ENCODE measurements at places on chromosomes 6 and 20.

DNA sequence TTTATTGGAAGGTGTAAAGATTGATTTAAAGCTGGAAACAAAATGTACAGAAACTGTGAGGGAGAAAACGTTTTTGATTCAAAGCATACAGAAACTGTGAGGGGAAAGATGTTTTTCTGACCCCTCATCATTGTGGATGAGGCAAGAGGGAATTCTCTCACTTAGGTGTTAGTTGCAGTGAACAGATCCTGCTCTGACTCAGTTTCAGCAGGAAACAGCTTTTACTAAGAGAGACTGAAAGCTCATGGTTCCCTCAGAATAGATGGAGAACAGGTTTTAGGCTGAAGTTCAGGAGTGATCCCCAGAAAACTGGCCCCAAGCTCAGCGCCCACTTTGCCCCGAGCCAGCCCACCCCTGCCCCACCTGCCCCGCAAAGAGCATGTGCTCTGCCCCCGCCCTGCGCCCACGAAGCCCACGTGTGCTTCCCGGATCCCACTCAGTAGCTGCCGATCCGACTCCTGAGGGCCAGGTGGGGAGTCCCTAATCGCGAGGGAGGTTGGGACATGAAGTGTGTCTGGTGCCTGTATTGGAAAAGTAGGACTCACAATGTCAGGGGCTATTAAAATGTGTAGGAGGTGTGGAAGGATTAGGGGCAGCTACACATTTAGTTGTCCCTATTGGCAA, 41.2 kb downstream of the DUSP22 start:
- no peak for DNase-seq

DNA sequence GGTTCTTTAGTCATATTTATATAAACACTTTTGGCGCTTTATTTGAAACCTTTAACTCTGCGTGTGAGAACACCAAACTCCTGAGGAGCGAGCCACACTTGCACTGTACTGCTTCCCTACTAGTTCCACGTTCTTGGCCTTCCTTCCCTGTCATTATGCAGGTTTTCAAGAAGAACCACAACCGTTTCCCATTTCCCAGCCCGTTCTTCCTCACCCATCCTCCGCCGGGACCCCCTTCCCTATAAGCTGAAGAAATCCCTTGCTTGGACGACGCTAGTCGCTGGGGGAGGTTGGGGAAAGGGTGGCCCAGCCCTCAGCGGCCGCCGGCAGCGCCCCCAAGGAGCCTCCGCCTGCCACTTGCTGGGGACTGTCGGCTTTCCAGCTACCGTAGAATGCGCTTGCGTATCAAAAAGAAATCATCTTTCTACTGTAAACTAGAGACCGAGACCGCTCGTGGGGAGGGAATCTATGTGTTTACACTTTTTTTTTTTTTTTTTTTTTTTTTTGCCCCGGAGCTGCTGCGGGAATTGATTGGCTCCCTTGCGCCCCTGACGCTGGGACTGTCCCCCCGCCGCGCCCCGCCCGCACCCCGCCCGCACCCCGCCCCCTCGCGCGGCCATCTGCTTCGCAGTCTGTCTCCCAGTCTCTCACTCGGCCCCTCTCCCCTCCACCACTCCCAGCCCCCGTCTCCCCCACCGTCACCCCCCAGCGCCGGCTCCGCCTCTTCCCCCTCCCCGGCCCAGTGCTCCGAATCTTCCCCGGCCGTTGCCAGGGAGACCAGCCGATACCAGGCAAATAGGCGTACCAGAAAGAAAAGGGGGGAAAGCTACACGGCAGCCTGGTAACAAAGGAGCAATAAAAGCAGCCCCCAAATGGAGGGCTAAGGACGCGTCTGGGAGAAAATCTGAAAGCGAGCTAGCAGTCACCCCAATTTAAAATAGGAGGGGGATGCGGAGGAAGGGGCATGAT, 2.3 kb upstream of the MARCKS start:
- DNase-seq, result no peak

DNA sequence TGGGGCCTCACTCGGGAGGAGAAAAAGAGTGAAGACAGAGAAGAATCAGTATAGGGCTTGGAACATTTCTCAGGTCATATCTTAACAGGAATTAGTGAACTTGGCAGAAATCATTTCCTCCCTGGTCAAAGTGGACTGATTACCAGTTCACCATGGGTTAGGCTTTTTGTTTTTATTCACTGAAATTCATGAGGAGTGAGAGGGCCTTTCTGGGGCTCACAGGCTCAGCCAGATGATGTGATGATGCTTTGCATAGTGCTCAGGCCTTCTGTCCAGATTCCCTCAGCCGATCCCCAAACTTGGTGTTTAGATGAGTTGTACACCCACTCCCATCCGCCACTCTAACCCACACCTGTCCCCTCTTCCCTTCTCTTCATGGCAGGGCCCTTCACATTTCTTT, 32.5 kb downstream of the SRSF3 start:
- DNase-seq, result no peak

GRCh38 chr6:127216810-127217789, 49.6 kb upstream of the RNF146 start:
- DNase-seq, result no peak

DNA sequence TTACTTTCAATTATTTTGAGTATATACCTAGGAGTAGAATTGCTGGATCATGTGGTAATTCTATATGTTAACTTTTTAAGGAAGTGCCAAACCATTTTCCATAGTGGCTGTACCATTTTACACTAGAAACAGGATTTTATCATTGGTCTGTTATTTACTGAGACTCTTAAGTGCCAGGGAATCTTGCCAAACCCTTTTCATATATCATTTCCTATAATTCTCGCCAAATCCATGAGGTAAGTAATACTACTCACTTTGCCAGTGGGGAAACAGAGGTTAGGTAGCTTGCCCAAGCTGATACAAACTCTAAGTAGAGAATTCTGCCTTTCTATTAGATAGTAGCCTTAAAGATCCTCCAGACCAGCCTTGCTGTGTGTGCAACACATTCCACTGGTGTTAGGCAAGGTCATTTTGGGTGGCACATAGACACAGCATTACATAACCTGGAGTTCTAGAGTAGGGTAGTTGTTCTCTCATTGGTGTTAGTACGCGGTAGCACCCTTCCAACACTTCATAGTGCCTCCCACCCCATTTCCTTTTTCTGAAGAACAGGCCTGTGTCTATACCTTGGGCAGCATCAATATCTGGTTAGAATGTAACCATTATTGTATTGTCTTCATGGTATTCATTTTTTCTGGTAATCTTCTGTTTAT, 65.5 kb downstream of the ARID1B start:
- DNase-seq, result no peak

GRCh38 chr6:30730601-30731435, 10.7 kb downstream of the TUBB start:
- no peak for DNase-seq

- no peak for DNase-seq
Measured at GRCh38 chr6:155854787-155855186, 399.1 kb upstream of the NOX3 start.

- DNase-seq, result no peak
Measured at GRCh38 chr20:58440021-58440767, 51.2 kb downstream of the VAPB start.

DNA sequence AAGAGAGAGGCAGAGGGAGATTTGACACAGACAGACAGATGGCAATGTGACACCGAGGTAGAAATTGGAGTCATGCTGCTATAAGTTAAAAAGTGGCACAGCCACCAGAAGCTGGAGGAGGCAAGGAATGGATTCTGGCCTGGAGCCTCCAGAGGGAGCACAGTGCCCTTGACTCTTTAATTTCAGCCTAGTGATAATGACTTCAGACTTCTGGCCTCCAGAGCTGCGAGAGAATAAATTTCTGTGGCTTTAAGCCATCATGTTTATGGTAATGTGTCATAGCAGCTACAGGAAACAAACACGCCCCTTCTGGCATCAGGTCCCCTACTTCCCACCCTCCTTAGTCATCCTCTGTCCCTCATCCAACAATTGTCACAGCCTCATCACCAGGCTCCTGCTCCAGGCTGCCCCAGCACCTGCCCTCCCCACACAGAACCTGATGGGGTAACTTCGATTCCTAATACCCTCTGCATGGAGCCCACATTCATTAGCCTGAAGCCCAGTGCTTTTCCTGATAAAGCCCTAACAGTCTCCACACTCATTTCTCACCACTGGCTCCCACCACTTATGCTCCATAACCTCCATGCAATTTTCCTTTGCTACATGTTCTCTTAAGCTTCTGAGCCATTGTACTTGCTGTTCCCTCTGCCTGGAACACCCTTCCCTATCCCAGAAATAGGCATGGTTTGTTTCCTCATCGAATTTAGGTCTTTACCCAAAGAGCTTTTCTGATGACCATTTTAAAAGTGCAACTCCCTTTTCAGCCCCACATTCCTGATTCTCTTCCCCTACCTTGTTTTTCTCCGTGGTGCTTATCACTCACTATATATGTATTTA, 69.7 kb upstream of the TOX2 start:
- DNase-seq, result peak; percentile 13

DNA sequence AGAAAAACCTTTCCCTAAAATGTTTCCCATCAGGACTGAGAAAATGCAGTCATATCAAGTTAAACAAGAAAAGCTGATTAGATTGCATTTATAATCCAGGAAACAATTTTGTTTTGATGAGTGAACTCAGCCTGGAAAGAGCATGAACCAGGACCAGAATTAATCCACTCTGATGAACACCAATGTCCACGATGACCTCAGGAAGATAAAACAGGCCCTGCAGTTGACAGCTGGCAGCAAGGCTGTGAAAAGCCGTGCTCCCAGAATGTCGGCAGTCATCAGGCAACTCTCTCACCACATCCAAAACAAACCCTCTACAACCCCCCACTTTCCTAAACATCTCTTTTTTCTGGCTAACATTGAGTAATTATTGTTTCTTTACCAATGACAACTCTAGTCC, 74.0 kb upstream of the PROKR2 start:
- DNase-seq, result no peak

DNA sequence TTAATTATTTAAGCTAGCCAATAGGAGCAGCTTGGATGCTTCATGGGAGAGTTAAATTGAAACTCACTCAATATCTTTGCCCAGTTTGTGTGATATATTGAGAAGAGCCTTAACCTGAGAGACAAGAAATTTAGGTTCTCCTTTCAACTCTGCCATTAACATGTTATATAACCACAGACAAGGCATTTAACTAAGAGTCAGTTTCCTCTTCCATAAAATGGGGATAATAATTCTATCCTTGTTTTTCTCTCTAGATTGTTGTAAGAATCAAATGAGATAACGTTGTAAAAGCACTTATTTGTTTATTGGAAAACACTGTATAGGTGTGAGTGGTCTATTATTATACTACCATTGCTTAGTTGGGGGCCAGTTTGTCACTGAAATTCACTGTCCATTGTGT, 7.8 kb downstream of the ACSS2 start:
- DNase-seq, result no peak

- DNase-seq, result peak; percentile 5
Measured at GRCh38 chr6:6057442-6058053, 50.8 kb upstream of the NRN1 start.

All from keratinocyte (primary cell).